ENCODE measurements at places on chromosomes 7 and 10.

- no peak for DNase-seq
Observed at GRCh38 chr7:105886776-105887175, 10.4 kb upstream of the ATXN7L1 start.

DNA sequence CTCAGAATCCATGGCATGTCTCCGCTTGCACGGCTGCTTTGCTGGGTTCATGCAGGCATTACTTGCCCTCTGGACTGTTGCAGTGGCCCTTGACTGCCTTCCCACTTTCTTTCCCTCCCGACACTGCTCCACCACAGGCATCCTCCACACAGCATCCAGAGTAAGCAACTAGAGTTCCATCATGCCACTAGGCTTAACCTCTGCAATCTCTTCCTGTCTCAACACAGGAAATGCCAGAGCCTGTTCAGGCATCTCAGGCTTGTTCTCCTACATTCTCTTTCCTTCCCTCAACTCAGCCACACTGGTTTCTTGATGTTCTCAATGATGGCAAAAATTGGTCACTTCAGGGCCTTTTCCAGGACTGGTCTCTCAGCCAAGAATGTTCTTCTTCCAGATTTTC is 284.5 kb upstream of the KLF6 start:
- no peak for DNase-seq

GRCh38 chr10:129761981-129762956 is 201.8 kb downstream of the EBF3 start:
- DNase-seq = no peak

GRCh38 chr7:25399000-25399750 is 170.9 kb upstream of the NPVF start:
- no peak for DNase-seq

DNA sequence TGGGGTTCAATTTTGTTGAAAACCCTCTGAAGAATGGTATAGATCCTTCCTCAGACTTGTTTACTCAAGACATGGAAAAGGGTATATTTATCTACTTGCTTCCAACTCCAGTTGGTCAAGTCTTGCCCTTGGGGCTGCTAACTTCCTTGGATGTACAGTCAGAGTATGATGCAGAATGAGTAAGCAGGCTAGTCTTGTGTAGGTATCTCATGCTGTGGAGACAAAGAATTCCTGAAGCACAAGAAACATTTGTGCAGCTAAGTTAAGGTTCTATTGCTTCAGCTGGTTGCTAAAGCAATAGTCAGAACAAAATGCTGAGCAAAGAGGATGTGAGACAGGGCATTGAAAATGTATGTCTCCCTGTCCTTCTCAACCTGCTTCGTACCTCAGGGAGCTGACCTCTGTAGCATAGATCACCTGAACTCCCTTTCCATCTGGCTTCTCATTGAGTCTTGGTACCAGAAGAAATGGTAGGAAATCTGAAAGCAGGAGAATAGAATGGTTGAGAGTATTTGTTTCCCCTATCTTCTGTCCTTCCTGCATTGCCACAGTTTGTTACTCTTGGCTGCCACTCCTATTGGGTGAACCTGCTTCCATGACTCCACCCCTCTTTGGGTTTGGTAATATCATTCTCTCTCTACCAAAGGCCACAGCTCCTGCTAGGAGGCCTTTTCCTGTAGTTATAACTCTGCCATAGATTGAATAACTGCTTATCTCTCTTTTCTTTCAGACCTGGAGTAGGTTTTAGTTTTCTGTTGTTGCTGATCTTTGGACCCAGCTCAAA is 346.0 kb downstream of the PHF14 start:
- no peak for DNase-seq

- no peak for DNase-seq
Observed at GRCh38 chr7:139679731-139680594, 97.8 kb downstream of the HIPK2 start.

GRCh38 chr10:24427678-24428409 is 218.9 kb downstream of the KIAA1217 start:
- DNase-seq = no peak

DNA sequence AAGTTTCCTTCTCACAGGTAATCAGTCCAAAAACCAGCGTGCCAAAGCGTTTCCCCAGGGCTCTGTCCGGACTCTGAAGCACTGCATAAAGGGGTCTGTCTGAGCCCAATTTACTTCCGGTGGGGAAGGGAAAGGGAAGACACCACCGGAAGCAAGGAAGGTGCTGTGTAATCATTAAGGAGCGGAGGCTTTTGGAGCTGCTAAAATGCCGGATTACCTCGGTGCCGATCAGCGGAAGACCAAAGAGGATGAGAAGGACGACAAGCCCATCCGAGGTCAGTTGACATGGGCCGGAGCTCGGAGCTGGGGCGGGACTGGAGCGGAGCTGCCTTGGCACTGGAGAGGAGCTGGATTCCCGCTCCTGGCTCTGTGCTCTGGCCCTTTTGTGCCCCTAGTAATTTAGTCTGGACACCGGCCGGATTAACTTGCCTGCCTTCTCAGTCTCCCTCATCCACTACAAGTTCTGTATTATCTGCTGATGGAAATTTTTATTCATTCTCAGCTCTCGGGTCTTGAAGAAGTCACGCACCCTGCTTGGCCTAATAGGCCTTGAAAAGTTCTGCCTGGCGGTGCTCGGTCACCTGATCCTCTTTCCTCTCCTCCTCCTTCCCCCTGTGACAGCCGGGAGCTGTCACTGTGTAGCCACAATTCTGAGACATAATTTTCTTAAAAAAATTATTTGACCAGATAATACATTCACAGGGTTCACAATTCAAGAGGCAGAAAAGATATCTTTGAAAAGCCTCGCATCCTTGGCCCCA is at the start of gene PSMC2:
Gene PSMC2, plus strand, starts transcription at position 137 of the 761 bp plus-strand sequence. Its CDS starts 69 bp downstream, at position 206.
- peak; percentile 82 for DNase-seq

DNA sequence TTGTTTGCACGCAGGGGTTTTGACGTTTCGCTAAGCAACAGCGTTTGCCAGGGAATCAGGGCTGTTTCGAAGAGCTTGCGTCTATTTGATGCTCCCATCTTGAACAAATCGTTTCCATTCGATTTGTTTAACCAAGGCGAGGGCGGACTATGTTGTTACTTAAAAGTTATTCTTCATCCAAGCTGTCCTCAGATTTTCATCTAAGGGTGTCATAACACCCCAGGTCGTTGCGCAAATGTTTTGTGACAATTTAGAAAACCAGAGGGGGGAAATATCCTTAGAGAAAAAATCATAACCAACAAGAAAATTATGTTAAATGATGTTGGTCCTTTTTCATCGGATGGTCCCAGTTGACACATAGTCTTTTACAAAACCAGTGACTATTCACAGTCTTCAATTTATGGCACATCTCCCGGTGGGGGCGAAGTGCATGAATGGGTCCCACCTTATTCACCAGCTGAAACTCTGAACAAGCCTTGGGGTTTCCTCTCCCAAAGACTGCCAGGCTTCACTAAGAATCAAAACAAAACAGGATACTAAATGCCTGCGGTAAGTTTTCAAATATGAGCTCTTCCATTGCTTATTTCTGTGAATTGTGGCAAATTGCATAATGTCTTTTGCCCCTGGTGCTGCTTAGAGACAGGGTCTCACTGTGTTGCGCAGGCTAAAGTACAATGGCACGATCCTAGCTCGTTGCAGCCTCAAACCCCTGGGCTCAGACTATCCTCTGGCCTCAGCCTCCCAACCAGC is 109.9 kb downstream of the REEP3 start:
- DNase-seq = no peak

DNA sequence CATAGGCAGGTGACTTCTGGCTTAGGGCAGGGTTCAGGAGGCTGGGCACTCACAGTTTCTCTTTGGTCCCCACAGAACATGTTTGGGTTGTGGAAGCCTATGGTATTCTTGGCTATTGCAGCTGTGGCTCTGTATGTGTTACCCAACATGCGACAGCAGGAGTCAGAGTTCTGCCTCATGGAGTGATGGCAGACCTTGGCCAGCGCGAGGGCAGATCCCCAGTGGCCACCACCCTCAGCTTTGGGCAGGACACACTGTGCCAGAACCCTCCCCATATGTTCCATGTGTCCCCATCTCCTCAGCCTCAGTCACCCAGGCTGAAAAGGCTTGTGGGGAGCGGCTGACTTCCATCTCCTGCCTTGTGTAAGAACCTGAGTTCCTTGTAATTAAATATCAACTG is 8.5 kb upstream of the FLNC start:
- no peak for DNase-seq

DNA sequence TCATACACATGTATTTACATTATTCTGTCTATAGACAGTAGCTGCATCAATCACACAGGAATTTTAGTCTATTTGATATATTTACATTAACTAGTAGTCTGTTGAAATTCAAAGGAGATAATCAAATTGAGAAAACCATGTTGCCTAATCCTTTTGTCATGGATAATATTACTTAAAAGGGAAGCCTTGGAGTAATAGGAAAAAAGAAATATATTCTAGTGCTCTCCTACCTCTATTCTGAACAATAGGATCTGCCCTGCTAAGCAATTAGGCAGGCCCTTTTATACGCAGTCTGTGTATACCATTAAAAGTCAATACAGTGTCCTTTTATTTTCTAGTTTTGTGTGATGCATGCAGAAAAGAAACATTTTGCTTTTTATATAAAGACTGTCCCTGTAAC is 24.5 kb downstream of the UMAD1 start:
- no peak for DNase-seq

- DNase-seq = no peak
Observed at GRCh38 chr10:96493254-96493653, 20.5 kb downstream of the TLL2 start.

DNA sequence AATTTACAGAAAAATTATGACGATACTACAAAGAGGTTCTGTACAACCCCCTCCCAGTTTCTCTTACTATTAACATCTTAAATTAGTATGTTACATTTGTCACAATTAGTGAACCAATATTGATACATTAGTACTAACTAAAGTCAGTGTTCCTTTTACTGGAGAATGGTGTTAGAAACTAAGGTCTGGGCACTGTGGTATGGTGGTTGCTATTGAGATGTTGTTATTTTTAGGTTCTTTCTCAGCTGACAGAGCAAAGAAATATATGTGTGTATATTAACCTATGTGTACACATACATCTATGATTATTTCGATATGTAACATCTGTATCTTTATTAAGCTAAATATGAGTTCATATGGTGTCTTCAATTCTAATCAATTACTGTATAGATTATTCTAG is 11.7 kb upstream of the CFTR start:
- DNase-seq = no peak

GRCh38 chr7:157538735-157539134 is 201.9 kb downstream of the DNAJB6 start:
- DNase-seq = no peak

- no peak for DNase-seq
Observed at GRCh38 chr7:95599069-95599468, 2.8 kb upstream of the PDK4 start.

GRCh38 chr7:26141077-26141476 is 10.9 kb upstream of the NFE2L3 start:
- DNase-seq = no peak

DNA sequence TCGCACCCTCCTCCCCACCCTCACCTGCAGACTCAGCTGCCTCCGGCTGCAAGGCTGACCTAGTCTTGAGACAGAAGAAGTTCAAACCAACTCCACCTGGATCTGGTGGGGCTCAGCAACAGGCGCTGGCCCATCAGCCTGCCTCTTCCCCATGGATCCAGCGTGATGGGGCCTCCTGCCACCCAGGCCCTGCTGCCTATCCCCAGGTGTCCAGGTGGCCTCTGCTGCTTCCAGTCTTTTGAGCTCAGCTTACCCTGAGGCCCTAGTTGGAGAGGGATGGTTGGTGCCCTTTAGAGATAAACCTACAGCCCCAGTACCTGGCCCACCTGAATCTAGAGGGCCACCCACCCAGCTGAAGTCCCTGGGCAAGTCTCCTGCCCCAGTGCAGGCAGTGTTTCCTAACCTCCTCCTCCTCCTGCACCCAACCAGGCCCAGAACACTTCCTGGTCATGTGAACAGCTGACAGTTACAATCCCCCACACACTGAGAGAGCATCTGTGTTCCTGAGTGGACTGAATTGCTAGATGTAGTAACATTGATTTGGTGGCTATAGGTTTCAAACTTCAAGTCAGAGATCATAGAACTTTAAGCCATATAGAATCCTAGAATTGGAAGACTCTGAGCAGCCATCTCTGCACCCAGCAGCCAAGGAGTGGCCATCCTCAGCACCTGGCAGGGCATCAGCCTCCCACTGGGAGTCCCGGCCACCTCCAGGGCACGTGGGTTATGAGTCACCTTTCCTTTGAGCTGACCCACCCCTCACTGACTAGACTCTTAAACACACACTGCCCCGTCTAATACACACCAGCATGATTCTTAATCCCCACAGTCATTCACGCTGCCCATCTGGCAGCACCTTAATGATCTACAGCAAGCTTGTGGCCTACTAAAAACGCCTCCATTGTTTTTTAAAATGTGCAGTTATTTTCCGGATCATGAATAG is 51.9 kb downstream of the ALOX5 start:
- DNase-seq = no peak

DNA sequence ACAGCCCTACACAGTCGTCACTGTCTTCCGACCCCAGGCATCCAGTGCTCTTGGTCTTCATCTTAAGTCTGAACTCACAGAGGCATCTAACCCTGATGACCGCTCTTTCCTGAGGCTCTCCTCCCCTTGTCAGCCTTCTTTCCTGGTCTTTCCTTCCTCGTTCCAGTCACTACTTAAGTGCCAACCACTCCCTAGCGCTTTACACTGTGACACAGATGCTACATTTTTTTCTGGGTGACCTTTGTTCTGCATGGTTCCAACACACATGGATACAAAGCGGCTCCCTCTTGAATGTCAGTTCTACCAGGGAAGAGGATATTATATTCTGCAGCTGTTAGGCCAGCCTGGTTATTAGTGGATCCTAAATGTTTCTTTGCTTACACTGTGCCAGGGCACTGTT is 12.7 kb downstream of the YWHAG start:
- DNase-seq = no peak

- no peak for DNase-seq
Observed at GRCh38 chr10:24625778-24626177, 97.9 kb downstream of the ARHGAP21 start.

DNA sequence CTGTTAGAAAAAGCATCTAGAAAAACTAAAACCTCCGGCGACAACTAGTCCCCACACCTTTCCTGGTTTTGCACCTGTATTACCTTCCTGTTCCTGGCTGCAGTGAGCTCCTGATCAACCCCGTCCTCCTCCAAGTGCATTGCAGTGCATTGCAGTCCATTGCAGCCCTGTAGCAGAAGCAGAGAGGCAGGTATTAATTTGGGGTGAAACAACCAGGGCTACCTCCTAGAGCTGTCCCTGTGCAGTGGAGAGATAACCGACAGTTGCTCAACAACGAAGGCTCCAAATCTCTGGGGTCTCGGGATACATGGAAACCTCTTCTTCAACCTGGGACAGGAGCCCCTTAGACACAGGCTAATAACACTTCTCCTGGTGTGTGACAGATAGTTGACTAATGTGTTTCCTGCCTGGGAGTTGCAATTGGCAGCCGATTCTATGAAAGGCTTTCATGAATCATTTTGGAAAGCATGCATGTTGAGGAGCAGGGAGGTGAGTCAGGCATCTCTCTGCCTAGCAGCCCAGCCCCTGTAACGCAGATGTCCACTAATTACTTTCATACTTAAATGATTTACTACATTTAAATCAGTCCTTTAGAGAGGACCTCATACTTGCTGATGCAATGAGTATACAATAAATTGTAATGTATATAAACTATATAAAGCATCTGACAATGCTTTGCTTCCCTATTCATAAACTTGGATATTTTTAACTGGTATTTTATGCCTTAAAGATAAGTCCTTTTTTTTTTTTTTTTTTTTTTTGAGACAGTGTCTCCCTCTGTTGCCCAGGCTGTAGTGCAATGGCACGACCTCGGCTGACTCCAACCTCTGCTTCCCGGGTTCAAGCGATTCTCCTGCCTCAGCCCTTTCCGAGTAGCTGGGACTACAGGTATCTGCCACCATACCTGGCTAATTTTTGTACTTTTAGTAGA is 59.0 kb downstream of the PRR15 start:
- peak; percentile 89 for DNase-seq

GRCh38 chr7:108604307-108605077 is 34.8 kb downstream of the DNAJB9 start:
- no peak for DNase-seq

GRCh38 chr10:3033925-3034324 is 33.4 kb upstream of the PFKP start:
- DNase-seq = no peak
